Stimulated activated CD4-positive, alpha-beta T cell treated with anti-CD3 and anti-CD28 coated beads, Interleukin-15, amount 100 ng/mL, for 48 hours (primary cell): ENCODE measurements at places on chromosomes 11 and 22.

DNA sequence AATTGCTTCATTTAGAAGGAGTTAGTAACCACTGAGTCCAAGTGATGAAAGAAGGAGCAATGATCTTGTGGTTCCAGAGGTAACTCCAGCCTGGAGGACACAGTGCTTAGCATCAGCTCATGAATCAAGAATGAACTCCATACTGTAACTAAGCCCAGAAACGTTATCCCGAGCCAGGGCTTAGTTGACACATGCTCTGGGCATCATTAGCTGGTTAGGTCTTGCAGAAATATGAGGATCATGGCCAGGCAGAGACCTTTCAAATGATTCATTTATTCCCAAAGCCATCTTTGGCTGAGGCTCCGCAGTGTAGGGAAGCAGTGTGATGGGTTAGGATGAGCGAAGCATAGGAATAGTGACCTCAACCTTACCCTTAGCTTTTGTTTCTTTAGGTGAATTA is 277.4 kb downstream of the FAM76B start:
- DNase-seq, result no peak

GRCh38 chr22:27761000-27761399 is 40.6 kb downstream of the MN1 start:
- DNase-seq, result no peak

- DNase-seq, result no peak
These were observed 106.0 kb upstream of the CD44 start for GRCh38 chr11:35033011-35033410.

GRCh38 chr22:27099946-27100722 is 442.7 kb downstream of the MIAT start:
- DNase-seq, result no peak

GRCh38 chr22:27667121-27667843 is 134.3 kb downstream of the MN1 start:
- no peak for DNase-seq

DNA sequence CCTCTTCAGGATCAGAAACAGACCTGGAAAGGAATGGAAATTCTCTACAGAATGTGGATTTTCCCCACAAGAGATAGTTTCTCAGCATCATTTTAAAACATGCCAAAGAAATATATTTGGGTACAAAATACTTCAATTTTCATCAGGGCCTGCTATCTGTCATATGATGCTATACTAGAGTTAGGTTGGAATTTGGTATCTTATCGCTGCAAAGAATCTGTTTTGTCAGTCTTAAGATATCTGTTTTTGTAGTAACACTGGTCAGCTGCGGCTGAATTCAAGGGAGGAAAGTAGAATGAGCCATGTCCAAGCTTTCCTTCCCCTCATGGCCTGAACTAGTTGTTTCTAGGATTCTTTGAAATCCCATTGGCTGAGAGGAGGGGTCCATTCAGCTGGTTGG is 806.4 kb downstream of the KCNA4 start:
- no peak for DNase-seq

GRCh38 chr11:115476463-115477286 is 27.5 kb downstream of the CADM1 start:
- no peak for DNase-seq

DNA sequence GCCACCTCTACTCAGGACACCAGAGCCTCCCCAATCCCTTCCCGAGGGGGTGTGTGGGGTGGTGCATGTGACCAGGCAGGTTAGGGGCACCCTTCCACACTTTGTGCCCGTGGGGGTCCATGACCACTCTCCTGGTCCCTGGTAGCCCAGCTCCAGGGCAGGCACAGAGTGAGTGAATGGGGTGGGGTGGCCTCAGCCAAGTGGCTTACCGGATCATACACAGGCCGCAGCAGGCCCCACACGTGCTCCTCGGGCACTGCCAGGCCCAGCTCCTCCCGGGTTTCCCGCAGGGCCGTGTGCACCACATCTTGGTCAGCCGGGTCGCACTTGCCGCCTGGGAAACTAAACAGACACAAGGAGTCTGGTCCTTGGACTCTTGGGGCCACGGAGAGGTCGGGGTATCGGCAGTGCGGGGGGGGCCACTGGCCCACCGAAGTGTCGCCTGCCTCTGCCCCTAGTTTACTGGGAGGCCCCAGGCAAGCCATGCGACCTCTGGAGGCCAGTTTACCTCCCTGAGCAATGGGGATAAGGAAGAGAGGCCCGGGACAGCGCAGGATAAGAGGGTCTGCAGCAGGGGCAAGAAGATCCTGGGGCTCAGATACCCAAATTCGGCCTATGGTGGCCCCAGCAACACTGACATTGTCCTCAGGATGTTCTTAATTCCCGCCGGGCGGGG is 889 bp downstream of the NUDT8 start:
- DNase-seq, result no peak

GRCh38 chr11:126723665-126724045 is 276.9 kb downstream of the KIRREL3 start:
- DNase-seq, result no peak

DNA sequence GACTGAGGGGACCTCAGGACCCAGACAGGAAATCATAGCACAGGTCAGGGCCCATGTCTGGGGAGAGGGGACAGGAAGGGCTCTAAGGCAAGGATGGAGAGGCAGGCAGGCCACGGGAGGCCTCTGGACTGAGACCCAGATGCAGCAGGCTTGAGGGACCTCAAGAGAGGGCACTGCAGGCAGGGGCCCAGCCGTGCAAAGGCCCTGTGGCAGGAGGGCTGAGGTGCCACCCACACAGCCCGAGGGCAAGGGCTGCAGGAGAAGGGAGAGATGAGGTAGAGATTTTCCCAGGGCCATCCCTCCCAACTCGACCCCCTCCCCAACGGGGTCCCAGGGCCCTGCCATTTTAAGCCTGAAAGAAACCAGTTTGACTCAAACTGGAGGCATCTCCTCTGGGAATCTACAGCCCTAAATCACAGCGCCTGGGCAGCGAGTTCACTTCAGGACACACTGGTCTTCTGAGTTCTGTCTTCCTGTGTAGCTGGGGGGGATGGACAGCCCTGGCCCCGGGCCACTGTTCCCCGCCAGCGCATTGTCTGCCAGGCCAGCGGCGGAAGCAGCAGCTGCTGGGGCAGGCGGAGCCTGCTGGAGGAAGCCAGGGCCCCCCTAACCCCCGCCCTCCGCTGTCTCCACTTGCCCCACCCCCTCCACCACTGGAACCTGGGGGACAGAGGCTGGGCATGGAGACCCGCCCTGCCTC is 20.3 kb upstream of the WNT7B start:
- DNase-seq, result no peak

DNA sequence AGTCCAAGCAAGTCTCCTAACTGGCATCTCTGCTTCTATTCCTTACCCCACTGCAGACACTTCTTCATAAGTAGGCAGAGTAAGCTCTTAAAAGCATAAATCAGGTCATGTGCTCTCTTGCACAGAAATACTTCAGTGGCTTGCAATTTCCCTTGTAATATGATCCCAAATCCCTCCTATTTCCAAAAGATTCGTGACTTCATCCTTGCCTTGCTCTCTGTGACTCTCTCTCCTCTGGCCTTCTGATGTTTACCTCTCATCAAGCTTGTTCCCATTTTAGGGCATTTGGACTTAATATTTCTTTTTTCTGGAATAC is 37.4 kb upstream of the NCR3LG1 start:
- no peak for DNase-seq

DNA sequence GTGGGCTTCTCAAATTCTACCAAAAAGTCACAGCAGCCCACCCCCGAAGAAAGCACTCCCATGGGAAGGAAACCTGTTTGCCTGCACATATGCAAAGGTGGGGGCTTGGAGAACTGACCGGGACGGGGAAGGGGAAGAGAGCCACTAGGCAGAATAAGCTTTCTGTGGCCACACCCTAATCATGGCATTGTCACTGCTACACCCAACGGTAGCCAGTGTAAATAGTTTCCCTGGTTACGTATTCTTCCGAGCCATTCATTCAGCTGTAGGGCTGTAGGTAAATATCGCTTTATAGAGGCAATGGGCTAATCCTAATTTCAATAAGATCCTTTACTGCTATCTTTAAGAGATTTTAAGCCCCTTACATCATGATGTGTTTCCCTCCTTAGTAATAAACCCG is 61.7 kb downstream of the PRDM11 start:
- no peak for DNase-seq

DNA sequence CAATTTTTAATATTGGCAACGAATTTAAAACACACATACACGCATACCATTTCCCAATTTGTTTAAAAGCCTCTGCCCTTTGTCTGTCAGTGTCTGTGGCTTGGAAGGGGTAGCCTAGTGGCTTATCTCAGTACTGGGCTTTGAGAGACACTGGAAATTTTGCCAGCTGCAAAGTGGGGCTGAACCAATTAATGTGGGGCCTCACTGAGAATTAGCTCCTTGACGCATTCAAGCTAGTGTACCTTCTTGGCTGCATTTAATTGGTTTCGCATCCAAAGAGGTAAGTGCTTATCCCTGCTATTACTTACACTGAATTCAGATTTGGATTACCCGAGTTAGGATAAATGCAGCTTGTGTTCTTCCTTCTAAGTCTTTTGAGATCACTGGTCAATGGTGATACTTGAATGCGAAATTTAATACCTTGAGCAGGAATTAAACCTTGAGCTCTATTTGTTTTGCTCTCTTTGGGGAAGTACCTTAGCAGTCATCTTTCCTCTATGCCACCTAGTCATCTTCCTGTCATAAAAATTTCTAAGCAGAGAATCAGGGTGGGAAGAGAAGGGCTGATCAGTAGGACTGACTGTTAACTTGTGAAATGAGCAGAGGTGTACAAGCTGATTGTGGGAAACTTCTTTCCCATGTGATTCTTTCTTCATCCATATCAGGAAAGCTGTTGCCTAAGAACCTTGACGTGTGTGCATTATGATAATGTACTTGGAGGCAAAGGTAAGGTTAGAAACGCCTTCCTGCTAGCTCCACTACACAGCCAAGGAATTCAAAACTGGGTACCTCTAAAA is 187.7 kb upstream of the E2F8 start:
- no peak for DNase-seq

GRCh38 chr11:31690041-31690440 is 121.1 kb downstream of the PAX6 start:
- no peak for DNase-seq

DNA sequence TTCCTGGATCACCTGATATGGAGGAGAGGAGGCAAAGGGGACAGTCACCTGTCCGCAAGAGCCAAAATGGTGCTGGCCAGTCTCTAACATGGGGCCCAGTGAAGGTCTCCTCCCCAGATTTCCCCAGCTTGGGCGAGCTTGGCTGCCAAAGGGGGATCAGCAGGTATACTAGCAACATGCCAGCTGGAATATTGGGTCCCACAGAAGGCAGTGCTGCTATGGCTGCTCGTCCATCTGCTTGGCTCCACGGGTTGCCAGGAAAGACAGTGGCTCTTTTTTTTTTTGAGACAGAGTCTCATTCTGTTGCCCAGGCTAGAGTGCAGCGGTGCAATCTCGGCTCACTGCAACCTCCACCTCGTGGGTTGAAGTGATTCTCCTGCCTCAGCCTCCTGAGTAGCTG is 12.7 kb upstream of the KAT5 start:
- no peak for DNase-seq

- DNase-seq, result no peak
These were observed 6.4 kb downstream of the SLC16A8 start for GRCh38 chr22:38077595-38077994.

DNA sequence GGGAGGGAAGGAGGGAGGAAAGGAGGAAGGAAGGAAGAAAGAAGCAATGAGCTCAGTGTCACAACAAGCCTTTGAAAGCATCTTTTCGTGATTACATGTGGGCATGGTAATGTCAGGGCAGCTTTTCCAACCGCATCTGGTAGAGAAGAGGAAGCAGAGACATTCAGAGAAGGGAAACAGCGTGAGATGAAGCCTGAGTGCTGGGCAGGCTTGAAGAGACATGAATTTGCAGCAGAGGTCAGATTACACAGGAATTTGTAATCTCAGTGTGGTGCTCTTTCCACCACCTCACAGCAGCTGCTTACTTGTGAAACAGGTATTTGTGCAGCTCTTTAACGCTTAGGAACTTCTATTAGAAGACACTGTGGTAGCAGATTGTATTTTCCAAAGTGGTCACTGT is 289.5 kb upstream of the C11orf87 start:
- DNase-seq, result no peak

DNA sequence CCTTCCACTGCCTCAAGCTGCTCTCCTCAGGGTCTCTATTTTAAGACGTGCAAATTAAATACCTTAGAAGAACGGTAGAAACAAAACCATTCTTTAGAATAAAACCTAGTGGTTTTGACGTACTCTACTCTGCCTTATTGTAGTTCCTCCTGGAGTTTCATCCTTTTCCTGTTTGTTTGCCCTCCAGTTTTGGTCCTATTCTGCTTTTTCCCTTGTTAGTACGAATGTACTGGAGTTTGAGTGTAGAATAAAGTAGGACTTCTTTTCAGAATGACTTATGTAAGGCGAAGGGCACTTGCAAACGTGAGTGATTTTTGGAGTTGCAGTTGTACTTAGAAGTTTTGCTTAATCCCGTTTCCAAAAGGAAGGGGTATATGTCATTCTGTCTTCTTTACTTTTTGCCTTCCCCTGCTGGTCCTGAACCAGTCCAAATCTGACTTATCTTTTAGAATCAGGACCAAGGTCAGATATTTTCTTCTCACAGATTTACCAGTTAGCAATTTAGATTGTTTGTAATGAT is 1.4 kb downstream of the SIK2 start:
- no peak for DNase-seq

GRCh38 chr22:24099071-24099470 is 82.2 kb upstream of the SUSD2 start:
- no peak for DNase-seq

DNA sequence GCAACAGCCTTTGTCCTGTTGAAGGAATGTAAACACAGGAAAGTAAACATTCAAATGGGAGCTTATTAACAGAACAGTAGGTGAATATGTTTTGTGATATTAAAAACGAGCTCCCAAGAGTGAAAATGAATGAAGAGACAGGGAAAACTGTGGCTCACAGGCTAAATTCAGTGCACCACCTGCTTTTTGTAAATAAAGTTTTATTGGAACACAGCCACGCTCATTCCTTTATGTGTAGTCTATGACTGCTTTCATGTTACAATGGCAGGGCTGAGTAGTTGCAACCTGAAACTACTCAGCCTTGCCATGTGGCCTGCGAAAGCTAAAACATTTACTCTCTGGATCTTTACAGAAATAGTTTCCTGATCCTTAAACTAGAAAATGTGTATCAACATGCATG is 136.9 kb downstream of the MYO18B start:
- DNase-seq, result no peak

GRCh38 chr11:36380296-36381014 is 84.4 kb downstream of the PRR5L start:
- DNase-seq, result no peak

GRCh38 chr11:115993590-115993989 is 489.4 kb upstream of the CADM1 start:
- no peak for DNase-seq
